ENCODE measurements at places on chromosomes 1 and 21.

DNA sequence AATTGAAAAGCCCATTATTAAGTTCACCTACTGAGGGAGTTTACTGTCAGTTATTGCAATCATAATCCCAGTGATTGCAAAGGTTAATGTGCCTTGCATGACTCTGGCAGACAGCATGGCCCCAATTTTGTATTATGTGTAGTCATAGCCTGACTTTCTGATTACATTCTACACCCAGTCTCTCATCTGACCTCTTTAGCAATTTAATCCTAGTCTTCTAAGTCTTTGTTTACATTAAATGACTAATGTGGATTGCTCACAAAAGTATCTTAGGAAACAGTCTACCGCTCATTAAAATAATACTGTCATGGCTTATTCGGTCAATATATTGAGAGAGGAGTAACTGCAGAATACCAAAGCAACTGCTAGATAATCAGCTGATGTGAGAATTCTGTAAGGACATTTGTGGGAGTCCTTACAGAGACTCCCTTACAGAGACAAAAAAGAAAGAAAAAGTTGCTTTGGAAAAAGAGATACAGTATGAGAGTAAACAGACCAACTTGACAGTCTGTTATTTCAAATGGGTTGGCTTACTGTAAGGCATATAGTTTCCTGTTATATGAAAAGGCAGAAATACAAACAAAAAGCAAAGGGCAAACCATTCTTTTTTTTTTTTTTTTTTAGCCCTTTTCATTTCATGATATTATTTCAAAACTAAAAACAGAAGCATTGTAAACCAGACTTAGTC, 42.8 kb downstream of the SMG7 start:
- no peak for DNase-seq

GRCh38 chr1:10152709-10153284, 57.6 kb upstream of the KIF1B start:
- no peak for DNase-seq

- no peak for DNase-seq
These were observed 4.8 kb upstream of the MYSM1 start for GRCh38 chr1:58704616-58705021.

- DNase-seq = no peak
These were observed 100.1 kb upstream of the GCLM start for GRCh38 chr1:94009304-94009703.

- no peak for DNase-seq
These were observed 3.5 kb upstream of the DMRTA2 start for GRCh38 chr1:50426702-50427085.

- DNase-seq = no peak
These were observed 301.7 kb upstream of the PROX1 start for GRCh38 chr1:213685992-213686582.

DNA sequence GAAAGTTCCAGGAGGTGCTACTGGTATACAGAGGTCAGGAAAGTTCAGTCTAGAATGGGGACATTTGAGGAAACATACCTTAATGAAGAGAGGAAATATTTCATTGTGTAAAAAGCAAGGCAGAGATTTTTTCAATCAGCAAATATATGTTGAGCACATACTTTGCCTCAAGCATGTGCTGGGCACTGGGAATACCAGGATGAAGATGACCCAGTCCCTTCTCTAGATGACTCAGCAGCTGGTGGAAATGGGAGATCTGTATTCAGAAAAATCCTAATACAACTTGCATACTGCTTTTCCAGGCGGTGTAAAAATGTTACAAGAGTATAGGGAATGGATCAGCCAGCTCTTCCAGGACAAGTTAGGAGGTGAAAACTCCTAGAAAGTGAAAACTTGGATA, 229.3 kb downstream of the FGGY start:
- no peak for DNase-seq

DNA sequence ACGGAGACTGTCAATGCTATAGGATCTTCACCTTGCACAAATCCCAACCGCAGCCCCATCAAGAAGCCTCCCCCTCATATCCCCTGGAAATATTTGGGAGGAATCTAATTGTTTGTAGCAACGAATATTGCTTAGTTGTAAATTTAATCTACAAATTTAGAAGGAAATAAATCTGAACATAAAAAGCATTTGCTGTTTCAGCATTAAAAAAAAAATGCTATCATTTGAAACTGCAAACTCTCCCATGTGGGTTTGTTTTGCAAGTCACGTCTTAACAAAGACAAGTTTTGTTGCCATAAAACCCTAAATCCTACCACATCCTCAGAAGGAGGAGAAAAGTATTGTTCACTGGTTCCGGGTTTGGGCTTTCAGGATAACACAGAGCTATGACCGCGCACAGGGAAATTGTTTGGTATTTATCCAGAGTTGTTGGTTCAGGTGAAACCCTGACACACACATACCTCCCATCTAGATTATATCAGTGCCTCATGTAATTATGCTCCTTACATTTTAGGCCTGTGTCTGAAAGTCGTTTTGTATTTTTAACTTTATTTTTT, 279.6 kb downstream of the TM2D1 start:
- no peak for DNase-seq

DNA sequence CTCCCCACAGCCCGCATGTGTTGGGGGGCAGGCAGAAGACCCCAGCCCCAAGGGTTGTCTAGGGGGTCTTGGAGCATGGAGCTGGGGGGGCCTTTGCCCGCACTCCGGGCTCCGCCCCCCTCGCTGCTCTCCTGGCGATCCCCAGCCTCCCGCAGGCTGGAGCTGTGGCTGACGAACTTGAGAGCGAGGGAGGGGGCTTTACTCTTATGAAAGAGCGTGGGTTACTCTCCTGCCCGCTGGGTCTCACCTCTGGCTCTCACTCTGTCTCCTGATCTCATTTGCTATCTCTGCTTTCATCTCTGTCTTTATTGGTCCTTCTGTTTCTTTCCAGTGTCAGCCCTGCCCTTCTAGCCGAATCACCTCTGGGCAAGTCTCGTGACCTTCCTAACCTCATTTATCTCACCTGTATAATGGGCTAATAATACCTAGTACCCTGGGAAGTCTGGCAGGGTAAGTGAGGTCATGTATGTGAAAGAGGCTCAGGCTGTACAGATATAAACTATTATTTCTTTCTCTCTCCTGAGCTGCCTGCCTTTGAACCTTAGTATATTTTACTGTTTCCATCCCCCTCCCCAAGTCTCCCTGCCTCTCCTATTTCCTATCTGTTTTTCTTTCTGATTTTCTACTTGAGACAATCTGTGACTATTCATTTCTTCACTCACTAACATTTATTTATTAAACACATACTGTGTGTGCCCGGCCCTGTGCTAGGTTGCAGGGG, 731 bp downstream of the EFNA4 start:
- DNase-seq = no peak

GRCh38 chr1:200180821-200181220, 153.3 kb downstream of the NR5A2 start:
- no peak for DNase-seq

- DNase-seq = no peak
These were observed 37.8 kb downstream of the CYP4A11 start for GRCh38 chr1:46903481-46903880.

GRCh38 chr21:44329086-44329889, 9.9 kb downstream of the CFAP410 start:
- DNase-seq = no peak

GRCh38 chr1:10755970-10756521, 40.4 kb downstream of the CASZ1 start:
- DNase-seq = peak; percentile 44
